SK-MEL-5 (cell line): ENCODE measurements at places on chromosomes 1 and 21. TPM values are rescaled to one million over a fixed set of nuclear protein-coding genes. Genes with fewer than 3 reads are reported as not detected.

GRCh38 chr1:202084791-202085681 lies 37.7 kb upstream of the GPR37L1 start:
- DNase-seq = peak; percentile 20

DNA sequence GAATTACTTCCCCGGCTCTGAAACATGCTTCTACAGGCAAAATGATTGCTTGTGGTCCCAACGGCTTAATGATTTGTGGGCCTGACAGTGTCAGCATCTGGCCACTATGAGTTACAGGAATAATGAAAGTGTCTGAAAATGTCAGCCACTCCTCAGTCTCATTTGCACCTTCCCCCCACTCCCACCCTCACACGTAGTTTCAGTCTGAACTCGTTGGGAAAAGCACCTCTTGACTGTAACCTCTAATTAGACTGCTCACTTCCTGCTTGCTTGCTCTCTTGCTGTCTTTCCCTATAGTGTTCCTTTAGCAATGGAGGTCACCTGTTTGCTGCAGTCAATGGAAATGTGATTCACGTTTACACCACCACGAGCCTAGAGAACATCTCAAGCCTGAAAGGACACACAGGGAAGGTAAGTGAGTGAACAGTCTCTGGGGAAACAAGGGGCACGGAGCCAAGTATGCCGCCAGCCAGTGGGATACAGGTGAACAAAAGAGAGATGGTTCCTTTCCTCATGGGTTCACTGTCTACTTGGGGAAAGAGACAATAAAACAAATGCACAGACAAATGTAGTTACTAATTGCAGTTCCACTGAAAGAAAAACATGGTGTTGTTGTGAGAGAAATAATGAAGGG lies 27.1 kb downstream of the CFAP57 start:
- DNase-seq = no peak

GRCh38 chr21:26405735-26406361 lies 167.2 kb downstream of the CYYR1 start:
- DNase-seq = no peak

DNA sequence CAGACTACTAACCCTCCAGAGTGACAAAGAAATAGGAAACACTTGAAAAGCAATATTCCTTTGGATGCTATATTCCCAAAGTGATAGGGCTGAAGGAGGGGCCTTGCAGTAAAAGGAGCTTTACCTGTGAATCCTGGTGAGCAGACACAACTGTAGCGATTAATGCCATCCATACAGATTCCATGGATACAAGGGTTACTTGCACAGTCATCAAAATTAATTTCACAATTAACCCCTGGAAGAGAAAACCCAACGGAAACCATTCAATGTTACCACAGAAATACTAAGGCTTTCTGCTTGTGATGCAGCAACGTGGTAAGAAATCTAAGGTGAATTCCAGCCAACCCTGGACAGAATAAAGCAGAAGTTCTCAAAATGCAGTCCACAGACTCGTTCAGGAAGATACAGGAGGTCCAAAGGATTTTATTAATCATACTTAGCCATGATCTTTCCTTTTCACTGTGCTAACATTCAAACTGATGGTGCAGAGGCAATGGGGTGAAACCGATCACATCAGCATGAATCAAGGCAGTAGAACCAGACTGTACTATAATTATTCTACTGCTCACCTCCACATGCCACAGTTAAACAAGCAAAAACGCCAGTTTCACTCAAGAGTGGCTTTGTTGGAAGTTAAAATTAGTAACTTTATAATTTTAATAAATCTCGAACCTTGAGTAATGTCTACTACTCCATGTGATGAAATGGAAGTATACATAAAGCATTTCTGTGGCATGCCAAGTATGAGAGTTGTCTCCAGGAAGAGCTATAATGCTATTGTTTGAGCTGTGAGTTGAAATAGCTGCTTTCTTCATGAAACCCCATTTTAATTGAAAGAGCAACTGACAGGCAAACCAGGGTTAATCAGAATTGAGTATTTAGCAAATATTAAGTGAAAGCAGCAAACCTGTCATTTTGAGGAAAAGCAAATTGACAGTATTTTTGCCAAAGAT lies 63.2 kb upstream of the ADAM30 start:
- no peak for DNase-seq

DNA sequence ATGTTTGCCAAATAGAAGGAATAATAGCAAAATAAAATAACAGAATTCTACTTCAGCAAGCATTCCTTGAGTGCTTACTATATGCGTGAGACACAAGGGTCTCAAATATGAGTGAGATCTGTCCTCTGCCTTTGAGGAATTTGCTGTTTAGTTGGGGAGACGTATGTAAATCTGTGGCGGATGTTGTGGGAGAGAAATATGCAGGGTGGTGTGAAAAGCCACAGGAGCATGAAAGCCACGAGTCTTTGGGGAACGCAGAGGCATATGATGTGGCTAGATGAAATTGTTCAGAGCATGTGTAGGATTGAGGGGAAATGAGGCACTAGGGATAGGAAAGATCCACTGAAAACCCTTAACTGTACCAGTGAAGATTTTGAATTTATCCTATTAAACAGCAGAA lies 244.4 kb downstream of the PBX1 start:
- DNase-seq = peak; percentile 6

KCNN3 gene
- total RNA-seq = 0.03 TPM in 1 of 2 replicates, not detected in the other

ADAM30 gene
- not detected in 2 replicates for total RNA-seq
